Muscle of leg (tissue), 16 donors: ENCODE measurements at places on chromosomes 16 and 17. TPM values are rescaled to one million over a fixed set of nuclear protein-coding genes. Genes with fewer than 3 reads are reported as not detected.

- DNase-seq: no peak
- H3K4me1 ChIP-seq: peaks cover 12% of the 10 kb centered on the region
- H3K36me3 ChIP-seq: no peaks in the 10 kb centered on the region
Measured at GRCh38 chr16:57614536-57614935, 13.9 kb upstream of the ADGRG1 start.

- H3K27me3 ChIP-seq: no peaks in the 10 kb centered on the region
- H3K4me1 ChIP-seq: peaks cover 9% of the 10 kb centered on the region
- DNase-seq: no peak
- no peak overlapping the region for H3K4me3 ChIP-seq
- no peak overlapping the region for H3K27ac ChIP-seq
- peaks cover 90% of the 10 kb centered on the region for H3K36me3 ChIP-seq
Measured at GRCh38 chr16:84058664-84059063, 16.1 kb upstream of the SLC38A8 start.

DNA sequence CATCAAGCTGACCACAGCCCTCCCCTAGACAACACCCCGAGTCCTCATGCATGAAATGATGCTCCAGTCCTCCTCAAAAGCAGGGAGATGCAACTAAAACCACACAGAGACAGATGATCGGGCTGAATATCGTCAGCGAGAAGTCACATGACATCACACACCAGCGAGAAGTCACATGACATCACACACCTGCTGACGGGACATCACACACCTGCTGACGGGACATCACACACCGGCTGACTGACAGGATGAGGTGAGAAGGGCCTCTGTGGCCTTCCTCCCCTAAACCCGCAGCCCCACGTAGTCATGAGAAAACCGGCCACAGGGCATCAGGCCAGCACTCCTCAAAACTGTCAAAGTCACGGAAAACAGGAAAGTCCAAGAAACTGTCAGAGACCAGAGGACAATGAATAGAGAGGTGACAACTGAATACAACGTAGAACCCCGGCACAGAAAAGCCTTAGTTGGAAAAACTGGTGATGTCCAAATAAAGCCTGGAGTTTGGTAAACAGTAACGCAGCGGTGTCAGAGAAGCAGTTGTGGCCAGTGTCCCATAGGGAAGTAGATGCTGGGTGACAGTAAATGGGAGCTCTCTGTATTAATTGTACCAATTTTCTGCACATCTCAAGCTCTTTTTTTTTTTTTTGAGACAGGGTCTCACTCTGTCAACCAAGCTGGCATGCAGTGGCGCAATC, 14.3 kb downstream of the LITAF start:
- no peak for DNase-seq
- peaks cover 6% of the 10 kb centered on the region for H3K4me1 ChIP-seq
- H3K27ac ChIP-seq: no peak overlapping the region

- no peak overlapping the region for H3K4me3 ChIP-seq
- peaks cover 3% of the 10 kb centered on the region for H3K4me1 ChIP-seq
- no peak for DNase-seq
- peaks cover 2% of the 10 kb centered on the region for H3K27me3 ChIP-seq
- no peak overlapping the region for H3K27ac ChIP-seq
Measured at GRCh38 chr17:27893841-27894503, 807 bp upstream of the LYRM9 start.

DNA sequence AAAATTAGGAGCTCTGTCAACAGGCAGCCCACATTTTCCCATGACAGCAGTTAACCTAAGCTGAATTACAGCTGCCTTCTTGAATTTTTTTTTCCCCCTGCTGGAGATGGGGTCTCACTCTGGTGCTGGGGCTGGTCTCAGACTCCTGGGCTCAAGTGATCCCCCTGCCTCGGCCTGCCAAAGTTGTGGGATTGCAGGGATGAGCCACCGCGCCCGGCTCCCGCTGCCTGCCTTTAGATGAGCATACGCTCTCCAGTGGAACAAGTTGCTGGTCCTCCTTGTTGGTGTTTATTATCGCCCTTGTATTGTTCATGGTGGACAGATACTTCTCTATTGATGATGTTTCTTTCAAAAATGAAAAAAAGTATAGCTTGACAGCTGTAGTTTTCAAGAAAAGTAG, 15.6 kb downstream of the PAFAH1B1 start:
- no peaks in the 10 kb centered on the region for H3K27me3 ChIP-seq
- H3K27ac ChIP-seq: no peak overlapping the region
- H3K4me3 ChIP-seq: no peak overlapping the region
- peaks cover 4% of the 10 kb centered on the region for H3K36me3 ChIP-seq
- no peak for DNase-seq
- peaks cover 4% of the 10 kb centered on the region for H3K4me1 ChIP-seq

GRCh38 chr17:1743088-1743439, 393 bp downstream of the SERPINF2 start:
- peaks cover 7% of the 10 kb centered on the region for H3K4me1 ChIP-seq
- no peaks in the 10 kb centered on the region for H3K27me3 ChIP-seq
- DNase-seq: no peak
- no peak overlapping the region for H3K27ac ChIP-seq
- H3K36me3 ChIP-seq: peaks cover 4% of the 10 kb centered on the region
- no peak overlapping the region for H3K4me3 ChIP-seq

DNA sequence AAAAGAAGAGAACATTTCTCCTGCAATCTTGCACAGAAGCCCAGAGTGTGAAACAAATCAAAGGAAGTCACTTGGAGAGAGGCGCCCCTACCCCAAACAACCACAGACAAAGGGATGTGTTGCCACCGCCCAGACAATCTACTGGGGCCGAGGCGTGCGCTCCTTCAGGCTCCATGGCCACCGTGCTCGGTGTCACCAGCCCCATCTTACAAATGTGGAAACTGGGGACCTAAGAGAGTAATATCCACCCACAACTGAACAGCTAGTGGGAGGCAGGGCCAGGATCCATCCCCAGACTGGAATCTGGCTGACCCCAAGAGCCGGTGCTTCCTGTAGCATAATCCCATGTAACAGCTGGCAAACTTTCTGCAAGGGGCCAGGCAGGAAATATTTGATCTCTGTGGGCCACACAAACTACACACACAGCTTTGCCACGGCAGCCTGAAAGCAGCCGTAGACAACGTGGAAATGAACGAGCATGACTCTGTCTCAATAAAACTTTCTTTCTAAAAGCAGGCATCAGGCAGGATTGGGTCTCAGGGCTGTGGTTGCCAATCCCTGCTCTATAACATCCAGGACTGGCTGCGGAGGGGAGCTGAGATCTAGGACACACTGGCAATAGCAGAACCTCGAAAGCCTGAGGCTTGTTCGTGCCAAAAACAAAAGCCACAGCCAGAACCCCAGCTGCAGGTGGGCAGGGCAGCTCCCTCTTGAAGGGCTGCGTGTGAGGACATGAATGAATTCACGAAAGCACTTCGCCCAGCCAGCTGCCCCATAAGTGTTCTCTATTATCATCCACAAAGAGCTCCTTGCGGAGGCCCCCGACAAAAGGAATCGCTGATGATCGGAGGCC, 26.6 kb upstream of the GINS2 start:
- no peaks in the 10 kb centered on the region for H3K36me3 ChIP-seq
- H3K4me1 ChIP-seq: peaks cover 34% of the 10 kb centered on the region
- H3K27ac ChIP-seq: peak overlapping the region; percentile 82
- no peak overlapping the region for H3K4me3 ChIP-seq
- peaks cover 5% of the 10 kb centered on the region for H3K27me3 ChIP-seq

DNA sequence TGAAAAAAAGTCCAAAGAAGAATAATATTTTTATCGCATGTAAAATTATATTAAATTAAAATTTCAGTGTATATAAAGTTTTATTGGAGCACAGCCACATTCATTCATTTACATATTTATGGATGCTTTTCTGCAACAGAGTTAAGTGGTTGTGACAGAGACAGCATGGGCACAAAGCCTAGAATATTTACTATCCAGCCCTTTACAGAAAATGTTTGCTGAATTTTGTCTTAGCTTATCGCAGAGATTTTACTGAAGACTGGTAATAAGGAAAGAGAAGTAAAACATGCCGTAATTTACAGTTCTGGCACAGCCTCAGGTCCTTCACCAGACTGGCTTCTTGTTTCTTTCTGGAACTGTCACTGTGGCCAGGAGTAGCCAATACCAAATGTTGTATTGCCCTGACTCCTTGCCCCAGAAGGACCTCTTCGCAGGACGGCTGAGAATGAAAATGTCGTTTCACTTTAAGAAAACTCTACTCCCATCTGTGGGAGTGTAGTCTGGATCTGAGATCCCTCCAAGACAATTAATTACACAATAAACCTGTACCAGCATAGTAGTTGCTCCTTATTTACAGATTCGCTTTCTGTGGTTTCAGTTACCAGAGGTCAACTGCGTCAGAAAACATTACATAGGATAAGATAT, 94.9 kb upstream of the GOT2 start:
- no peaks in the 10 kb centered on the region for H3K36me3 ChIP-seq
- H3K27me3 ChIP-seq: no peaks in the 10 kb centered on the region
- no peaks in the 10 kb centered on the region for H3K4me1 ChIP-seq

DNA sequence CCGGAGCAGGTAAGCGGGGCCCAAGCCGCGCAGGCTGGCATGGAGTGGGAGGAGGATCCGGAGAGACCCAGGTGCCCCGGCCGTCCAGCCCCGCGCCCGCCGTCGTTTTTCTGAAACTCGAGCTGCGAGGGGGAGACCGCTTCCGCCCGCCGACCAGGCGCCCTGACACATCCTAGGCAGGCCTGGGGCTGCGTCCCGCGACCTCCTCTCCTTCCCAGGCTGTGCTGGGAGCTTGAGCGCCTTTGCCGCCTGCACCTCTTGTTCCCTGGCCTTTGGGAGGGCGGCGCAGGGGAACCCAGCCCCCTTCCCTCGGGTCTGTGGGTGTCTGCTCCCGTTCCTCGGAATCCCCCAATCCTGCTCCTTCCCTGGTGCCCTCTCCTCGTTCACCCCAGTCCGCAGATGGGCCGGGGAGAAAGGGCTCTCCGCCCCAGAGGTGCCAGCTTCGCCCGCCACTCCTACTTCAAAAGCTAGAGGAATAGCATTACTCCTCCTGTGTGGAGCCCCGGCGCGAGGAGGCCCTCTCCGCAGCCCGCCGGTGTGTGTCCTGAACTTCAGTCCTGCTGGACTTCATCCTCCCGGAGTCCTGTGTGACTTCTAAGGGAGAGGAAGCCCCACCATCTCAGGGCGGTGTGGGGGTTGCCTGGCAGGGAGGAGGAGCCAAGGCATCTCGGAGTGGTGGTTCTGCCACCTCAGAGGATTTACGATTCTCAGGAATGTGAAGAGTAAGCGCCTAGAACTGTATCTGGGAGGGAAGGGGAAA, 1.0 kb downstream of the NHERF1 start:
- H3K27me3 ChIP-seq: peaks cover 68% of the 10 kb centered on the region
- no peaks in the 10 kb centered on the region for H3K36me3 ChIP-seq
- no peak for DNase-seq
- peaks cover 30% of the 10 kb centered on the region for H3K4me1 ChIP-seq
- peak overlapping the region; percentile 54 for H3K4me3 ChIP-seq

DNA sequence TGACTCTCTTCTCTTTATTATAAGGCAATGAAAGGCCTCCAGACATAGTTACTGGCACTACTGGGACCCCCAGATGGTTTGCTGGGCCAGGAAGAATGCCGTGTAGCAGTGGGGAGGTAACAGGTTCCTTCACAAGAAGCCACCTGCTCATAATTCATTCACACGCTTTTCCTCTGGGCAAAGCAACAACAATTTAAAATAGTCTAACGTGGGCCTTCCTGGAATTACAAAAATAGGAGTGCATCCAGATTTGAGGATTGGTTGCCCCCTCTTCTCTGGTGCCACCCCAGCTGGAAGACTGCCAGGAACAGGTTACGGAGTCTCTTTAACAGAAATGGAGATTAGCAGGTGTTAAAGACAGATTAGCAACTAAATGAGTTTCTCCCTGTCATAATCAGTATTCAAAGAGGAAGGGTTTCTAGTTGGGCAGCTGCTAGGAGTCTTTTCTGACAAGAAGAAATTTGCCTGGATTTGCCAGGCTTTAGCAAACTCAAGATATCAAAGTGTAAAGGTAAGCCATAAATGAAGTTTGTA, 409.6 kb downstream of the NPIPA8 start:
- no peaks in the 10 kb centered on the region for H3K4me1 ChIP-seq
- no peaks in the 10 kb centered on the region for H3K27me3 ChIP-seq
- H3K4me3 ChIP-seq: no peak overlapping the region
- no peaks in the 10 kb centered on the region for H3K36me3 ChIP-seq
- no peak overlapping the region for H3K27ac ChIP-seq

The CACNG3 gene
- not detected for total RNA-seq

GRCh38 chr16:11224894-11225676, 30.9 kb downstream of the SOCS1 start:
- H3K36me3 ChIP-seq: no peaks in the 10 kb centered on the region
- peaks cover 19% of the 10 kb centered on the region for H3K4me1 ChIP-seq
- peaks cover 2% of the 10 kb centered on the region for H3K27me3 ChIP-seq
- H3K4me3 ChIP-seq: no peak overlapping the region
- DNase-seq: no peak

DNA sequence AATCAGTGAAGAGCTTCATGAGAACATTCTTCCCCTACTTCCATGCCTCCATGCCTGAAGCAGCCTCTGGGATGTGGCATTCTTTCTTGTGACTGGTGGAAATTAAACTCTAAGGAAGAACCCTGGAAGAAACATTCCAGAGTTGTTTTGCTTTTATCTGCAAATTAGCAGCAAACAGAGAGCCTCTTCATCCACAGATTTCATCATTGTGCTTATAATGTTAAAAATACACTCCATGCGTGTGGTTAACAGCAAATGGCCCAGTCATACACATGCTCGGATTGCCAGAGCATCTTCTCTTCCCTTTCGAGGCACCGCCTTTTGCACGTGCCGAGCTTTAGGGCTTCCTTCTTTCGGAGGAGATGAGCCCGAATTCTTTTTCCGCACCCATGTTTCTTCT, 411.3 kb downstream of the SNX29 start:
- H3K27me3 ChIP-seq: no peaks in the 10 kb centered on the region
- H3K4me1 ChIP-seq: peaks cover 2% of the 10 kb centered on the region
- no peaks in the 10 kb centered on the region for H3K36me3 ChIP-seq

GRCh38 chr17:45841883-45842525, 2.7 kb upstream of the SPPL2C start:
- peaks cover 17% of the 10 kb centered on the region for H3K27me3 ChIP-seq
- no peaks in the 10 kb centered on the region for H3K4me1 ChIP-seq
- no peak overlapping the region for H3K4me3 ChIP-seq
- no peak for DNase-seq
- H3K36me3 ChIP-seq: no peaks in the 10 kb centered on the region

GRCh38 chr16:49789616-49790015, 66.3 kb downstream of the ZNF423 start:
- peaks cover 43% of the 10 kb centered on the region for H3K4me1 ChIP-seq
- peaks cover 15% of the 10 kb centered on the region for H3K36me3 ChIP-seq
- no peaks in the 10 kb centered on the region for H3K27me3 ChIP-seq
- peak overlapping the region; percentile 74 for H3K27ac ChIP-seq

DNA sequence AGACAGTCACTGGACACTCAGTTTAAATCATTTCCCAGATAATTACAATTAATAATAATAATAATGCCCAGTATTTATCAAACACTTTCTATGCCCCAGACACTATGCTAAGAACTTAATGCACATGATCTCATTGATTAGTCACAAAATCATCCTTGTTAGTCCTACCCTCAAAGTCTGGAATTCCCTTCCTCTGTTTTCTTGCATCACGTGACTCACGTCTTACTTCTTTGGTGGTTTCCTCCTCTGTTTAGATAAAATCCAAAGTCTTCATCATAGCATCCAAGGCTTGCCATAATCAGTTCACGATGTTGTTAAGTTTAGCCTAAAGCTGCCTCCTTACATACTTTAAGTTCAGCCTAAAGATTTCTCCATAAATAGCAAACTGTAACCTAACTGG, 471.9 kb downstream of the PMP22 start:
- H3K27me3 ChIP-seq: peaks cover 2% of the 10 kb centered on the region
- H3K27ac ChIP-seq: no peak overlapping the region

The KCNH4 gene
- total RNA-seq: not detected

- H3K4me1 ChIP-seq: peaks cover 8% of the 10 kb centered on the region
- DNase-seq: no peak
- H3K27ac ChIP-seq: no peak overlapping the region
- no peak overlapping the region for H3K4me3 ChIP-seq
- H3K36me3 ChIP-seq: no peaks in the 10 kb centered on the region
- H3K27me3 ChIP-seq: peaks cover 61% of the 10 kb centered on the region
Measured at GRCh38 chr17:43998552-43998951, 5.9 kb upstream of the NAGS start.

The ADAD2 gene
- total RNA-seq: 0.40 TPM
